ENCODE measurements at places on chromosomes 1 and 21.

DNA sequence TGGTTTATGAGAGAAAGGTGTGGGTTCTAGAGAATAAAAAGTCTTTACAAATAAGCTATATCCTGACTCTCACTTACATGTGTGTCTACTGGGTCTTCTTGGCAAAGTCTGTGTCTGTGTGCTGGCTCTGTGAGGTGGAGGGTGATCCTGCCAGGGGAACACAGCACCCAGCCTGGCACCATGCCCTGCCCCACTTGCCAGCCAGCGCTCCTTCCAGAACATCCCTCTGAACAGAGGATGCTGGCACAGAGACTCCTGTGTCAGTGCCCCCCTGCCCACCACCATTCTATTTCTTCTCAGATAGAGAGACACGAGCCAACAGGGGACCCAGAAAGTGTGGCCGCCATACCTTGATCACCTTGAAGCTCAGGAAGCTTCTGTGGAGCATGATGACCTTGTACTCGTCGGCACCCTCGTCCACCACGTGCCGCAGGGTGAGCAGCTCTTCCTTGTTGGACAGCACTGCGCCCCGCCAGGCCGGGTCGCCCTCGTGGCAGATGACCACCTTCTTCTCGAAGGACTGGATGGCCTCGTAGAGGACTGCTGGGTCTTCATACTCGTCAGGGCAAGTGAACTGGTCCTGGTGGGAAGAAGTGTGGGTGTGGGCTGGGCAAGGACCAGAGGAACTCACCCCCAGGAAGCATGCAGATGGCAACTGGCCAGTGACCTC lies 49.7 kb downstream of the NTPCR start:
- no peak for DNase-seq

- no peak for DNase-seq
Measured at GRCh38 chr21:44049606-44050005, 37.5 kb downstream of the TRAPPC10 start.

GRCh38 chr1:151324390-151324930 lies 2.8 kb downstream of the PI4KB start:
- DNase-seq, result no peak

- DNase-seq, result no peak
Measured at GRCh38 chr1:246271516-246271915, 235.6 kb downstream of the SMYD3 start.

GRCh38 chr1:233569636-233570035 lies 44.3 kb upstream of the KCNK1 start:
- DNase-seq, result no peak

DNA sequence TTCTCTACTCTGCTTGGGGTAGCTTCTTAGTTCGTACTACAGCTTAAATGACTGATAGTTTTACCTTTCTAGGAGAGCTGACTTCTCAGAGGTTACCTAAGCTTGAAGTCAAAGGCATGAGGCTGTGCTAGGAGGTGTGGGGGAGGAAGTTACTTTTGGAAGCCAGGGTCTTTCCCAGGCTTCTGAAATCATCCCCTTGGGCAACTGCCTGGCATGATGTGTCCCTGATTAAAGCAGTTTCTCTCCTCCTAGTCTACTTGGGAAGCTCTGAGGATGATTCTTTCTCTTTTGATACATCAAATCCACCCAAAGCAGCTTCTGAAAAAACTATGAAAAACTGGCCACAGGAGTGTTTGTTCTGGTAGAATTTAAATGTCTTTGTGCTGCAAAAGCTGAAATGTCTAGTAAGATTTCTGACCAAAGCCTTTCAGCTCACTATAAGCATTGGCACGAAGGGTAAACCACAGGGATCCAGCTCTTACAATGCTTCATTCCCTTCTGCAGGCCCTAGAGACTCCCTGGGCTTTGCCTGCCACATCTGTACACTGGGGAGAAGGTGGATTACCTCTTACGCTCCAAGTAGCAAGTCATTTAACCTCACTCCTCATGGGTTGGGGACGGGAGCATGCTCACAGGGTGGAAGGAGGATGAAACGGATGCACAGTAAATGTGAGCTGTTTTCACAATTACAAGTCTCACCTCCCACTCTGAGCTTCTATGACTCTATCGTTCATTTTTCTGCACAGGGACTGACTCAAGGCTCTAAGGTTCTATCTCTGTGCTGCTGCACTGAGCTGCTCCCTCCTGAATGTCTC lies 59.6 kb downstream of the RUNX1 start:
- DNase-seq, result no peak

DNA sequence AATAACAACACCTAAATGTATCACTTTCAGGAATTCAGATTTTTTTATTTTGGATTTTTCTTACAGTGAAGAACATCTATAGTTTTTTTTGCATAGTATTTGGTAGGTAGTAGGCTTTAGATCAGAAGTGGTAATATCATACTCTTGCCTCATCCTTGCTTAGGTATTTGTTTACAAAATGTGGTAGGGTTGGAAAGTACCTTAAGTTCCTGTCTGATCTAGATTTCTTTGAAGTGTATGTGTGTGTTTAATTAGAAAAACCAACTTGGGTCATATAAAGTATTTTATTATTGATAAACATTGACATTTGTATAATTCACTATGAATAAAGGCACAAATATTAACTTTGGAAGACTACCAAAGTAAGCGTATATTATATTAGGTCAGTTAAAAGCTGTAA lies 85.3 kb upstream of the GPR88 start:
- DNase-seq, result no peak

DNA sequence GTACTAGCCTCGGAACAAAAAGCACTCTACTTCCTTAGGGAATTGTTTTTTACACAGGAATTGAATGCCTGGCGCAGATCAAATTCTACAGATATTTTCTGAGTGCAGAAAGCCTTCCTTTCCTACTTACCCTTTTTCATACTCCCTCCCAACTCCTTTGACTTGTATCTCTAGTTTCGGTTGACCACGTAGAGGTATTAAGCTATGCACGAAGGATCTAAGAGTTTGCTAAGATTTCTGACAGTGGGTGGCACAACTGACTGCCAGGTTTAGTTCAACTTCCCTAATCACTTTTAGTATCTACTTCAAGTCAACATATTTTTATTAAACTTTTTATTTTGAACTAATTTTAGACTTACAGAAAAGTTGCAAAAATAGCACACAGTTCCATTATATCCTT lies 5.0 kb downstream of the TOR1AIP2 start:
- no peak for DNase-seq

Measured in mucosa of descending colon (tissue), 3 donors.